ENCODE measurements at places on chromosomes 5 and 9.

GRCh38 chr9:129607027-129607387 lies 13.9 kb downstream of the C9orf50 start:
- no peak for DNase-seq

GRCh38 chr9:103658156-103658555 lies 436.0 kb upstream of the SMC2 start:
- DNase-seq = no peak

DNA sequence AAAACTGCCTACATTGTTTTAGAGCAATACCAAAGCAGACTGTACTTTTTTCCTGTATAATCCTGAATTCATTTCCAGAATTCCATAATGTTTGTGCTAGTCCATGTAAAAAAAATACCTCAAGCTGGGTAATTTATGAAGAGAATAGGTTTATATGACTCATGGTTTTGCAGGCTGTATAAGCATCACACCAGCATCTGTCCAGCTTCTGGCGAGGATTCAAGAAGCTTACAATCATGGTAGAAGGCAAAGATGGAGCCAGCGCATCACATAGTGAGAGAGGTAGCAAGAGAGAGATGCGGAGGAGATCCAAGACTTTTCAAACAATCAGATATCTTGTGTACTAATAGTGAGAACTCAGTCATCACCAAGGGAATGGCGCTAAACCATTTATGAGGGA lies 280.3 kb upstream of the CDH9 start:
- DNase-seq = no peak

DNA sequence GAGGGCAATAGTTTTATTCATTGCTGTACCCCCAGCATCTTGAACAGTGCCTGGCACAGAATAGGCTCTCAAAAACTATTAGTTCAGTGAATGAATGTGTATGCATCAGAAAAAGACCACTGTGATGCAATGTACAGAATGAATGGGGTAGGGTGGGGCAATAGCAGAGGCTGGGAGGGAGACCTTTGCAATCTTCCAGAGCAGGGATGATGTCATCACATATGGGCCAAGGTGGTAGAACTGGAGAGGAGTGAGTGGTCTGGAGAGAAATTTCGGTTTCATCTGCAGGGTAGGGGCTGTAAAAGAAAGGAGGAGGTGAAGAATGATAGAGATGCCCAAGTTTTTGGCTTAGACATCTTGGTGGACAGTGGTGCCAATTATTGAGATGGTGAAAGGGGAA lies 23.4 kb upstream of the ARAP3 start:
- DNase-seq = no peak

- no peak for DNase-seq
Observed at GRCh38 chr9:131744720-131745201, 4.9 kb upstream of the RAPGEF1 start.

DNA sequence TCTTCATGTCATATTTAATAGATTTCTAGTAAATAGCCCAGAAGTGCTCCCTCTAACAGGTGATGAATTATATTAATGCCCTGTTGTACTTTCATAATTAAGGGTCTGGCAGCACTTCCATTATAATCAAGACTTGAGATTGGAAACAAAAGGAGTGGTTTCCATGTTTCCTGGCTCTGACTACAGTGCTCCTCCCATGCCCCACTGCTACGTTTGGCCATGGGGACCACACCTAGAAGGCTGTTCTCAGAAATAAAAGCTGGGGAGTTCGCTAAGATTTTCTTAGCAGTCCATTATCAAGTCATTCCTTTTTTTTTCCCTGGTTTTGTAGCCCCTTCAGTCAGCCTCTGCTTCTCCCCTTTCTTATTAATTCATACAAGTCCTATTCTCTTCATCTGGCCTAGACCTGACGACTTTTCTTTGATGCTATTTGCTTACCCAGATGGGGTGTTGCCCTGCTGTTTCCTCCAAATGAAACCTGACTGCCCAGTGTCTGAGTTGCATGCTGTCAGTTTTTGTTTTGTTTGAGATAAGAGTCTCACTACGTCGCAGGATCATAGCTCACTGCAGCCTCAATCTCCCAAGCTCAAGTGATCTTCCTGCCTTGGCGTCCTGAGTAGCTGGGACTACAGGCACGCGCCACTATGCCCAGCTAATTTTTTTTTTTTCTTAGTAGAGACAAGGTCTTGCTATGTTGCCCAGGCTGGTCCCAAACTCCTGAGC lies 312.1 kb upstream of the EFNA5 start:
- no peak for DNase-seq

DNA sequence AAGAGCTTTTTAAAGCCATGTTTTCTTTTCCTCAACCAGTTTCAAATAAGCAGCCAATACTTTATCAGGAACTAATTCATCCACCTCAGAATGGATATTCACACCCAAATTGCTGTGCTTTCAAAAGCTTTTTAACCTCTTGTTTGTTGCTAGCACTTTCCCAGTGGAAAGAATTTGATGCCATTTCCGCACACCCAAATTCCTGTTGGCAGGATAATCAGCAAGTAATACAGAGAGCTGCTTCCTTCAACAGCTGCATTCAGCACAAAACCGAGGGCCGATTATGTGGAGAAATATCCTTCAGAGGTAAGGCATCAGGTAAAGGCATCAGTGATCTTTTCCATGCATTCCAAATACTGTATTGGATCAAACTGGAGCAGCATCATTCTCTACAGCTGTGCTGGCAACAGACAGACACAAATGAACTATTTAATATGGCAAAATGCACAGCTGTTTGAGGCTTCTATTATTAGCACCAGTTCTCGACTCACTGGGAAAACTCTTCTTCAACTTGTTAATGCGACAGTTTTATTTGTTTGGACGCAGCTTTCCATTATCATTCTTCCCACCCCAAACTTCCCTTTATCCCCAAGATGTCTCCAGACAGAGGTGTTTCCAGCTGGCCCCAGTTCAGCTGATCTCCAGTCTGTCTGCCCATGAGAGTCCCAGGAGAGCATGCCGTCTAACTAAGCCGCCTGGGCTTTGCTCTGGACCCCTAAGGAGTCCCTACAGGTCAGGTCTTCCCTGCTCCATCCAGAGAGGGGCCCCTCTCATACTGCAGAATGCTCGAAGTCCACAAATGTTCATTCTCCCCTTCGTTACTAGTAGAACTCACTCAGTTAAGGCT lies 22.2 kb upstream of the MGAT1 start:
- no peak for DNase-seq

DNA sequence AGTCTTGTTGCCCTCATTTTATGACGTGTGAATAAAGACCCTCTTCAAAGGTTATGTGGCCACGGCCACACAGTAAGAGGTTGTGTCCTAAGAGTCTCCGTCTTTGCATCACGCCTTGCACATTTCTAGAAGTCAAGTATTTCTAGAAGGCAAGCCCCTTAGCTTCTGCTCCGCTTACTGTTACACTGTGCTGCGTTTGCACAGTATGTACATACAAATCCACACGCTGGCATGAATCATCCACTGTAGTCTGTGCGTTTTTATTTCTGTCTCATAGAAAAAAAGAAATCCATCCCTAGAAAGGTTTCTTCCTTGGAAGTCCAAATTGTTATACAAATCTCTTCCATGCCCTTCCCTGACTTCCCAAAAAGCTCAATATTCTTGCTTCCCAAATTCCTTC lies 21.4 kb upstream of the ICE1 start:
- DNase-seq = no peak

GRCh38 chr9:4549751-4550295 lies 59.6 kb downstream of the SLC1A1 start:
- no peak for DNase-seq

- DNase-seq = peak; percentile 57
Observed at GRCh38 chr5:44536650-44537260, 147.5 kb upstream of the FGF10 start.

DNA sequence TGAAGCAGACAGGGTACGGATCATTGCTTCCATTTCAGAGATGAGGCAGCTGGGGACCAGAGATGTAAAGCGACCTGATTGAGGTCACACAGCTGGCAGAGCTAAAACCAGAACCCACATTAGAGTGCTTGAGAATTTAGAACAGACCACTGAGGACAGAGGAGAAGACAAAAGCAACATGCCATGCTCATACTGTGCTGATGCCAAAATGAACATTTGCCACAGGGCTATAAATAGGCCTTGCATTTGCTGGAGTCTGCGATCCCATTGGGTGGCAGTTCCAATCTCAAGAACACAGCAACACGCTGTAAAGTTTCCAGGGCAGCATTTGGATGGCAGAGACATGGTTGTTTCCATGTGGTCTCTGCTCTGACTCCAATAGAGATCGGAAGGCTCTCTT lies 222.4 kb upstream of the TBC1D2 start:
- DNase-seq = no peak

- peak; percentile 64 for DNase-seq
Observed at GRCh38 chr5:172364773-172365172, 81.2 kb upstream of the UBTD2 start.

DNA sequence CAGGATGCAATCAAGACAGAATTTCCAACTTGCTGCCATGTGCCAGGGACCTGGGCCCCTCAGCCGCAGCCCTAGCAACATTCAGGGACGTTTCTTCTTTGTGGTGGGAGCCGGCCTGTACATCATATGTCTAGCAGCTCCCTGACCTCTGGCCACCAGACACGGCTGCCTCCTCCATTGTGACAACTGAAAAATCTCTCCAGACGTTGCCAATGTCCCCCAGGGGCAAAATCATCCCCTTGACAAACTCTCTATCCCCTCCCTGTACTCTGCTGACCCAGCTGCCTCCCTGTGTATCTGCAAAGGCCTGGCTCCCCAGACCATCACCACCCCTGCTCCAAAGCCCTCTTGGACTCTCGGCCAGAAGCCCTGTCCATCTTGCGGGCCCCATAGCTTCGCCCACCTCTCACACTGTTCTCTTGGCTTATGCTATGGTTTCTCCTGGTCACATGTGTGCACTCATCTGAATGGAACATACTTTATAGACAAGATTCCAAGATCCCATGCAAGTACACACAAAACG lies 40.8 kb downstream of the BICD2 start:
- peak; percentile 17 for DNase-seq

DNA sequence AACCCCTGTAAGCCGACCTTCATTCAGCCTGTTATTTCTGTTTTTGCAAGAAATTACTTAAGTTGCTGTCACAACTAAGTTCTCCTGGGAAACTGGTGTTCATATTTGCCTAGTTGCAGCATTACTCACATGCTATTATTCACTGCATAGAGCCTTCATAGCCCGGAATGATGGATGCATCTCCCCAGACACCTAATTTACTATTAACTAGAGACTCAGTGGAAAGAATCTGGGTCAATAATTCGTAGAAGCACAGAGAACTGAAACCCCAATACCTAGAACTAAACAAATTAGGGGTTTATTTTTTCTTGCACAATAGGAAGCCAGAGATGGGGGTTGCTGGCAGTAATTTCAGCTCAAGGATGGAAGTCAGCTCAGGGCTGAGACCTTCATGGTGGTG lies 45.7 kb upstream of the FAM170A start:
- DNase-seq = no peak

DNA sequence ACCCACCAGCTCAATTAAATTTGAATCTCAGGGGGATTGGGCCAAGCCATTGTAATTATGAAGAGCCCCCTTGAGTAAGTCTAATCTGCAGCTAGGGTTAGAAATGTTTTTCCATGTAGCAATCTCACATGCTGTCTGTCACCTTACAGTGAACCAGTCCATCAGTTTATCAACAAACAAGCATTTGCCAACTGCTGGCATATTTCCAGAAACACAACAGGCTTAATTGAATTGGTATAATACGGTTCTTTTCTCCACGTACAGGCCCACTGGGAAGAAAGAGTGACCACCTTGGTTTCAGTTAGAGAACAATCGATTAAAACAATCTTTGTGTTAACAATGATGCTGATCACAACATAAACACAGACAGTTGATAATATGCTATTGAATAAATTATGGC lies 67.4 kb downstream of the NSUN2 start:
- no peak for DNase-seq

All from stomach (tissue), 19 donors.